ENCODE measurements at places on chromosomes 16 and 17.

- no peak for DNase-seq
Measured at GRCh38 chr17:77804796-77805426, 153.6 kb upstream of the TNRC6C start.

- no peak for DNase-seq
Measured at GRCh38 chr17:79433379-79433778, 177.5 kb downstream of the RBFOX3 start.

DNA sequence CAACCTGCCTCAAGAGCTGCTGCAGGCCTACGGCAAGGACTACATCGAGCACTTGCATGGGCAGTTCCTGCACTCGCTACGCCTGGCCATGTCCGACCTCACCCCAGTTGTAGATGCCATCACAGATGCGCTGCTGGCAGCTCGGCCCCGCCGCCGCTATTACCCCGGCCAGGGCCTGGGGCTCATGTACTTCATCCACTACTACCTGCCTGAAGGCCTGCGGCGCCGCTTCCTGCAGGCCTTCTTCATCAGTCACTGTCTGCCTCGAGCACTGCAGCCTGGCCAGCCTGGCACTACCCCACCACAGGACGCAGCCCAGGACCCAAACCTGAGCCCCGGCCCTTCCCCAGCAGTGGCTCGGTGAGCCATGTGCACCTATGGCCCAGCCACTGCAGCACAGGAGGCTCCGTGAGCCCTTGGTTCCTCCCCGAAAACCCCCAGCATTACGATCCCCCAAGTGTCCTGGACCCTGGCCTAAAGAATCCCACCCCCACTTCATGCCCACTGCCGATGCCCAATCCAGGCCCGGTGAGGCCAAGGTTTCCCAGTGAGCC lies 5.8 kb downstream of the HSD11B2 start:
- DNase-seq = no peak

- DNase-seq = no peak
Measured at GRCh38 chr16:9964426-9964825, 217.8 kb downstream of the GRIN2A start.

Measured in foreskin fibroblast (primary cell).